Hippocampal formation (tissue), 2 donors: ENCODE measurements at places on chromosomes 6 and 20.

DNA sequence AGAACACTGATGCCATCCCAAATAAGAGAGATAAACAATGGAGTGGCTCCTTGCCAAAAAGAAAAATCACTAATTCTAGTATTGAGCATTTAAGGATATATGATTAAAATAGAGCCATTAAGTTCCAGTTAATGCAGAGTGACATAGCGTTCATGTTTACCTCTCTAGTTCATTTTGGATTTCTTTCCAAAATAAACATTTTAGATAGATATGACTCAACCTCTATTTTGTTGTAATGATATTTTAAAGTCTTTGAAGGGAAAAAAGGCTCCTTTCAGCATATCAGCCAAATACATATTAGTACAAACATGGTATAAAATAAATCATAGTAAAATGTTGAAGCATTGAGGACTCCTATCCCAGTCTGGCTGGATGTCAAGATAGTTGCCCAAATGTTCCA lies 33.4 kb downstream of the RWDD2A start:
- no peak for DNase-seq

GRCh38 chr6:1181939-1182605 lies 129.8 kb upstream of the FOXQ1 start:
- DNase-seq = no peak

DNA sequence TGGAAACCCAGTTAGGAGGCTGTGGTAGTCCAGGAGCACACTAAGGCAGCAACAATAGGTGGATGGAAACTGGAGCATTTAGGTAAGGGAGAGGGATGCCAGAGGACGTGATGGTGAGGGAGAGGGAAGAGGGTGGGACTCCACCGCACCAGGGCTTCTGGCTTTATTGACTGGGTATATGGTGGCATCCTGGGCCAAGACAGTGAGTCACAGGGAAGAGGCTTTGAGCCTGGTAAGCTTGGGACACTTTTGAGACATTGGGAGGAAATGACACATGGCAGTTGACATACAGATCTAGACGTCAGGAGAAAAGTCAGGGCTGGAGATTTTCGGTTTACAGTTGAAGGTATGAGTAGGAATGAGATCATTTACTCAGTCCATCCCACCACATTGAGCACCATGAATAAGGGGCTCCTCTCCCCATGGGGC lies 14.9 kb downstream of the NT5E start:
- no peak for DNase-seq

DNA sequence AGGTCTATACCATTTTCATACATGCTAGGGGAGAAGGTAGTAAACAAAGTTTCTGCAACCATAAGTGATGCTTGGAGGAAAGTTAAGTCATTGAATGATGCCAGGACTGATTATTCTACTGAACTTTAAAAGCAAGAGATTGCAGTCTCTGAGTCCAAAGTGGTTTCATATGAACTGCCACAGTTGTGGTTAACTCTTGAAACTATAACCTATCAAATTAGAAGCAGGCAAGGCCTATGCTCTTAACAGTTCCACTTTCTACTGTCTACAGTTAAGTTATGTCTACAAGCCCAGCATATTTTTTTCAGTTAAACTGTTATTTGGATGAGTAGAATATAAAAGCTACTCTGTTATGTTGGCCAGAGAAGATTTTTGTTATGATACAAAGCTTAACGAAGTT lies 326.5 kb upstream of the RUNX2 start:
- no peak for DNase-seq

DNA sequence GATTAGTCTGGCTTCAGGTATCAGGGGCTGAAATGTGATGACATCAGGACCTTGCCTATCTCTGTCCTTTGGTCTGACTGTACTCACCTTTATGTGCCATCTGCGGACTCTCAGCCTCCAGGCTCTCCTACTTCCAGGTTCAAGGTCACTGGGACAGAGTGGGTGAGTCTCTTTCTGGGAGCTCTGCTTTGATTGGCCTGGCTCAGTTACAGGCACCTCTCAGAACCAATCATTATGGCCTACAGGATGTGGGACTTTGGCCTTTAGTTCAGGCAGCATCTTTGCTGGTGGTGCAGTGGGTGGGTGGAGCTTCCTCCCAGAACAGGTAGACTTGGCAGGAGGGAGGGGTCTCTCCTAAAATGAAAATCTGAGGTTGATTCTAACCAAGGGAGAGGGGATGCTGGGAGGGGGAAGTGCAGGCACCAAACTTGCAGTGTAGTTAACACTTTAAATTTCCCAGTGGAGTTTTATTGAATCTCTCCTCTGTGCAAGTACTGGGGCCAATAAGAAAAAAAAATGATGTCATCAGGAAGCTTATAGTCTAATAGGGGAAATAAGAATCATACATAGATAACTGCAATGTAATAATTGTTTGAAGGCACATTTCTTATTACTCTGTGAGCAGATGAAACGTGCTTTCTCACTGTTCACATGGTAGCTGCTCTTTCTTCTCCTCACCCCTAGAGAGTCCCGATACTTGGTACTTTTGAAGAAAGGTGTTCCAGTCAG lies 53.4 kb downstream of the SLC24A3 start:
- no peak for DNase-seq

DNA sequence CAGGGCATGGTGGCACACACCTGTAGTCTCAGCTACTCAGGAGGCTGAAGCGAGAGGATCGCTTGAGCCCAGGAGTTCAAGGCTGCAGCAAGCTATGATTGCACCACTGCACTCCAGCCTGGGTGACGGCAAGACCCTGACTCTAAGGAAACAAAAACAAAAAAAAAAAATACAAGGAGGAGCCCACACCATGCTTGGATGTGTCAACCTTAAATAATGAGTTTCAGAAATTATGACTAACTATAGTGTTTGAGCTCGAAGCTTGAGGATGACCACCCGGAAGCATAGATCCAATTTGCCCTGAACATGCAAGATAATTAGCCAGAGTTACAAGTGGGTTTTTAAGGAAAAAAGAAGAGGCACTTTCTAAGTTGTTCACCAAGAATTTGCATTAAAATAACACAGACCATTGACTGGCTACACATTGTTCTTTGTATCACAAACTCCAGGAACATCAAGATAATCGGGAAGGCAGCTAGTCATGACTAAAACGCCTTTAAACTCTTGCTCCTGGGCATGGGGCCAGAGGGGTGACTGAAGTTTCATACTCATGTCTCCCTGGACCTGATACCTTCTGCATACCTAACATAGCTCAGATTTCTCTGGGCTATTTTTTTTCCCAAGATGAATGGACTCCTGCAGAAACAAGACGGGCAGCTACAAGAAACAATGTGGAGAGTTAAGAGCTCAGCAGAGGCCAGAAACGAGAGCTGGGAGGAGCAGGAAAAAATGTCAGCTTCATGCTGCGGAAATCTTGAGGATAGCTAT lies 289.6 kb downstream of the PREX1 start:
- no peak for DNase-seq

GRCh38 chr20:24617080-24617432 lies 147.6 kb downstream of the SYNDIG1 start:
- DNase-seq = no peak

- DNase-seq = peak; percentile 42
These were observed 1.5 kb downstream of the E2F3 start for GRCh38 chr6:20403070-20403765.

- no peak for DNase-seq
These were observed 4.9 kb downstream of the OVOL2 start for GRCh38 chr20:18052856-18053255.

- no peak for DNase-seq
These were observed 5.2 kb downstream of the DLGAP4 start for GRCh38 chr20:36311141-36311853.

- DNase-seq = no peak
These were observed 76.8 kb upstream of the FOXP4 start for GRCh38 chr6:41469156-41470028.

DNA sequence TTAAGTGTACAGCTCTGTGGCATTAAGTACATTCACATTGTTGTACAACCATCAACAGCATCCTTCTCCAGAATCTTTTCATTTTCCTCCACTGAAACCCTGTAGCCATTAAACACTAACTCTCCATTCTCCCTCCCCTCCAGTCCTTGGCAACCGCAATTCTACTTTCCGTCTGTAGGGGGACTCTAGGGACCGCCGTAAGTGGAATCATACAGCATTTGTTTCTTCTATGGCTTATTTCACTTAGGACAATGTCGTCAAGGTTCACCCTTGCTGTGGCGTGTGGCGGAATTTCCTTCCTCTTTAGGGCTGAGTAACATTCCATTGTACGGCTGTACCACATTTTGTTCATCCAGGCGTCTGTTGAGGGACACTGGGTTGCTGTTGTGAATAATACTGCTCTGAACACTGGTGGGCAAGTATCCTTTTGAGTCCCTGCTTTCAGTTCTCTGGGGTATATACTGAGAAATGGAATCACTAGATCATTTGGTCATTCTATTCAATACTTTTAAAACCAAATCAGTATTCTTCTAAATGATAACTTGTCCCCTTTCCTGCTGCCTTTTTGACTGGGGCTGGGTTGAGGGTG lies 50.7 kb downstream of the PPP1R3G start:
- DNase-seq = no peak

DNA sequence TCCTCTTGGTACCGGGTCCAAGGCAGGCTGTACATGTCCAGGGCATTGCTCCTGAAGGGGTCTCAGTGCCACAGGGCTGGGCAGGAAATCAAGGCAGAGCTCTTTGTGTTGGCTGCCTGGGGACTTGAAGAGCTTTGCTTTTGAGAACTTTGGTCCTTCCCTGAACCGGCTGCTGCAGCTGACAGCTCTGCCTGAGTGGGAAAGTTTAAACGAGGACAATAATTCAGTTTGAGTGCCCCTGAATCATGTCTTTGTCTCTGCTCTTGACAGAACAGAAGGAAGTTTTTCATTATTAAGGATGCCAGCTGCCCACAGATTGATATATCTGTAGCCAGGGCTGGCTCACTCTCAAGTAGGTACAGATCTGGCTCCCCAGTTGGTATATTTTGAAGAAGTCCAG lies 56.1 kb downstream of the ANKRD6 start:
- DNase-seq = no peak

DNA sequence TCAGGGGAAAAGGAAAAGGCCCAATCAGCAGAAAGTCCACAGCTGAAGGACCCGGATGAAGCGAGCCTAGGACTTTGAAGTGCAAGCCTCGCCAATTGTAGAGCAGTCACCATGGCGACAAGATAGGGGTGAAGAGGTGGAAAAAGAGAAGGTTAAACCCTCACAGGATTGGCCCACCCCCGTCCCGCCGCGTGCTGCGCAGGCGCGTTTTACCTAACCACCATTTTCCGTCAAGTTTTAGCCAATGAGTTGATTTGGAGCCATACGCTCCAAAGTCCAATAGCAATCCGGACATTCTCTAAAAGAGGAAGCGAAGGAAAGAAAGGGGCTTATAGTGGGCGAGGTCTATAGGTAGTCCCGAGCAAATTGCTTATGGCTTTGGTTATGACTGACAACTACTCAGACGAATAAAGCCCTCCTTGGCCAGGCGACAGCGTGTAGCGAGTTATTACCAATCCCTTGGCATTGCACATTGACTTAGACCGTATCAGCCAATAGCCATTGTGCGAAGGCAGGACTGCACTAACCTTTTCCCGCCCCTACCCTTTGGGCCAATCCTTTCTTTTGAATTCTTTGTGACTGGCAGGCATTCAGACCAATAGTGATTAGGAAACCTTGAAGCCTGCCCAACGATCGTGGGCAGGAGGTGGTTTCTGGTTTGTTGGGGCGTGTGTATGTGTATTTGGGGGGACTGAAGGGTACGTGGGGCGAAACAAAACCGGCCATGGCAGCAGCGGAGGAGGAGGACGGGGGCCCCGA lies at the start of gene RNF5:
RNF5 (plus strand) TSS at position 618 of the 759 bp plus-strand sequence; CDS start at position 725, 107 bp downstream.
- DNase-seq = peak; percentile 100

GRCh38 chr20:37704955-37705354 lies 11.1 kb downstream of the CTNNBL1 start:
- no peak for DNase-seq

- peak; percentile 51 for DNase-seq
These were observed 12.8 kb upstream of the ILRUN start for GRCh38 chr6:34709386-34709785.

DNA sequence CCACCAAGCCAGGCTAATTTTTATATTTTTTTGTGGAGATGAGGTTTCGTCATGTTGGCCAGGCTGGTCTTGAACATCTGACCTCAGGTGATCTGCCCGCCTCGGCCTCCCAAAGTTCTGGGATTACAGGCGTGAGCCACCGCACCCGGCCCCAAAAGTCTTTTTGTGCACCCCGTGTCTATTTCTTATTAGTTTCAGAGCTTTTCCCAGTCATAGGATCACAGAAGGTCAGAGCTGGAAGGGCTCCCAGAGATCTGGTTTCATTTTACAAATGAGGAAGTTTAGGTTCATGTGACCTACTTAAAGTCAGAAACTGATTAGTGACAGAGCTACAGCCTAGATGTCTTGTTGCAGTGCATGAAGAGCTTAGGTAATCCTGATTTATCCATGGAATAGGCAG lies 1.6 kb upstream of the OGFRL1 start:
- DNase-seq = no peak

- no peak for DNase-seq
These were observed 12.5 kb downstream of the CTSZ start for GRCh38 chr20:58994390-58995159.

- no peak for DNase-seq
These were observed 33.2 kb upstream of the AKAP7 start for GRCh38 chr6:131101911-131102680.

- no peak for DNase-seq
These were observed 72.4 kb upstream of the LAMP5 start for GRCh38 chr20:9441948-9442347.

DNA sequence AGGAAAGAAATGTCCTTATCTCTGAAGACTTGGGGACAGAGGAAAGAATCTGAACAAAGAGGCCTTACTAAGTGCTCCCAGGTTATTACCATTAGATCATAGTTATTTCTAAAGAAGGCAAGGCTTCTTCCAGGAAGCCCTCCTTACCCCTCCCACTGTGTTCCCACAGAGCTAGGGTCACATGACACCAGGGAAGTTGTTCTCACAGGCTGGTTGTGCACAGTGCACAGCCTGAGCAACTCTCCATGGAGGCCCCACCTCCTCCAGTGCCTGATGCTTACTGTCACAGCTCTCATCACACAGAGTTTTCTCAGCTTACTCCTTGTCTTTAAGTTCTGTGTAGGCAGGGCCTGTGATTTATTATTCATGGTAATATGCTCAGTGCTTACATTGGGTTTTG lies 68.9 kb upstream of the SCGN start:
- DNase-seq = no peak
